Activated CD8-positive, alpha-beta memory T cell treated with anti-CD3 and anti-CD28 coated beads, Interleukin-2, amount 50 U/mL, for 48 hours (primary cell): ENCODE measurements at places on chromosomes 4 and X.

DNA sequence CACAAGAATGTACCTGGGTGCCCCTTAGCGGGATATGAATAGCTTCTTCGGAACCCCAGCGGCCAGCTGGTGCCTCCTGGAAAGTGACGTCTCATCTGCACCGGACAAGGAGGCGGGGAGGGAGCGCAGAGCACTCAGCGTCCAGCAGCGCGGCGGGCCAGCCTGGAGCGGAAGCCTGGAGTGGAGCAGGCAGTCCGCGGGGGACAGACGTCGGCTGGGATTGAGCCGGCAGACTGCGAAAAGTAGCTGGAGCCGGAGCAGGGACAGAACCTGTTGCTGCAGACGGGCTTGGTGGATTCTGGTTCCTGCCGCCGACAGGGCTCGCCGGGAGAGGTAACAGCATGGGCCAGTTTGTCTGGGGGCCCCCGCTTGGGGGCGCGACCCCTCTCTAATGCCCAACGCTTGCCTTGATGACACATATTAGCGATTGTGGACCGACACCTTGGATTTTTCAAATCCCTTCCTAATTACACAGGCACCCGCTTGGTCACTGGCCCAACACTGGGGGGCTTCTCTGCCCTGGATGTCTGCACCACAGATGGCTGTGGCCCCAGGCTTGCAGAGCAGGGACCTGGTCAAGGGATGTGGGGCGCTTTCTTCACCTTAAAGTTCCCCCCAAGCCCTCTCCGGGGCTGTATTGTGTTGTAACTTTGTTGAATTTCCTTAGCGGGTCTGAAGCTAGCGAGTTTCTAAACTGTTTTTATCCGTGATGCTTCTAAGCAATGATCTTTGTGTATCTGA lies at the start of gene NPFFR2:
Gene NPFFR2, plus strand, starts transcription at position 133 of the 741 bp plus-strand sequence. CDS start 96,592 bp downstream, outside the sequence.
- no peak for DNase-seq

- no peak for DNase-seq
Measured at GRCh38 chr4:77715414-77716290, 103.5 kb downstream of the CNOT6L start.

GRCh38 chrX:64352081-64352480 lies 43.2 kb downstream of the MTMR8 start:
- no peak for DNase-seq

DNA sequence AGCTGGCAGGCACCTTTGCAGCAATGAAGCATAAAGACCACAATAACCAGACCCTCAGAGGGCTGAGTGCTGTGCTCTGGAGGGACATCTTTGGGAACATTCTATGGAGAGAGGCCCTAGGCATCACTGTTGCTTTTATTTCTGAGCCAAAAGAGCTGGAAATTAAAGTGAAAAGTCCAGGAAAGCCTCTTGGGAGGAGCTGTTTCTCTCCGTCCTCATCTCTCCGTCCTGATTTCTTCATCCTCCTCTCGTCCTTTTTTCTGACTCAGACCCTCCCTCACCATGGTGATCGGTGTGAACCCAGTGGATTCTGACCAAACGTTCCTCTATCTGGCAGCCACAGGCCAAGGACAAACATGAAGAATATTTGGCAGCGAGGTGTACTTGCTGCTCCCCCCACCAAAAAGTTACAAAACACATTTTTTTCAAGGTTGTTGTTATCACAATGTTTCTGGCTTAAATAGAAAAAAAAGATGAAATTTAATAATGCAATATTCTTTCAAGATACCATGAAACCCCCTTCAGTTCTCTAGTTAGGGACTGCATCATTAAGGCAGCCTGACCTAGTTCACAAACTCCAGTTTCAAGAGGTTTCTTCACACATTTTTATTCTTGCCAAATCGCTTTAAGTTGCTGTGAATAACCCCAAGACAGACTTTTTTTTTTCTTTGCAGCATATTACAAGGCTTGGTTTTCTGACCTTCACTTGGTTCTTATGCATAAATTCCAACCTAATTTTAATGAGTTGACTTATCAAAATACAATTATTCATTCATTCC lies 80.2 kb downstream of the SCD5 start:
- no peak for DNase-seq

DNA sequence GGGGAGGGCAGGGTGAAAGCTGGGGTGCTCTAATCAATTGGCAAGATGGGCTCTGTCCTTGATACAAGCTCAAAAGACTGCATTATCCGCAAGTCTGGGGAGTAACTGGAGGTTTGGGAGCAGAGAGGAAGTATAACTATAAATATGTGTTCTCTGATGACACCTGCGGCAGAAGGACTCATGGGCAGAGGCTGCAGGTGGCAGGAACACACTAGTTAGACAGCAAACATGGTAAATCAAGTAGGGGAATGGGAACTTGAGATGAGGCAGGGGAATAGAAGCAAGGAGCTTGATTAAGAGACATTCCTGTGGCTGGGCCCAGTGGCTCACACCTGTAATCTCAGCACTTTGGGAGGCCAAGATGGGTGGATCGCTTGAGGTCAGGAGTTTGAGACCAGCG lies 30.3 kb downstream of the SH3KBP1 start:
- no peak for DNase-seq

DNA sequence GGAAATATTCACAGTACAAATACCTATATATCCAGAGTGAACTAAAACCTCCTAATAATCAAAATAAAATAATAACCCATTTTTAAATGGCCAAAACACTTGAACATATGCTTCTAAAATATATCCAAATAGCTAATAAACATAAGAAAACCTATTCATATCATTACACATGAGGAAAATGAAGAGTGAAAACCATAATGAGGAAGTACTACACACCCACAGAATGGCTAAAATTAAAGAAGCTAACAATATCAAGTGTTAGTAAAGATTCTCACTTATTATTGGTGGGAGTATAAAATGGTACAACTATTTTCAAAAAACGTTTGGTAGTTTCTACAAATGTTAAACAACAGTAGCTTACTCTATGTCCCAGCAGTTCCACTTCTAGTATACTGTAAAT lies 92.1 kb downstream of the KLHL13 start:
- DNase-seq, result no peak
